Activated CD4-positive, alpha-beta T cell treated with anti-CD3 and anti-CD28 coated beads for 36 hours (primary cell): ENCODE measurements at places on chromosomes 5 and 9.

GRCh38 chr5:176646049-176646706 is 1.1 kb upstream of the TSPAN17 start:
- DNase-seq: no peak

DNA sequence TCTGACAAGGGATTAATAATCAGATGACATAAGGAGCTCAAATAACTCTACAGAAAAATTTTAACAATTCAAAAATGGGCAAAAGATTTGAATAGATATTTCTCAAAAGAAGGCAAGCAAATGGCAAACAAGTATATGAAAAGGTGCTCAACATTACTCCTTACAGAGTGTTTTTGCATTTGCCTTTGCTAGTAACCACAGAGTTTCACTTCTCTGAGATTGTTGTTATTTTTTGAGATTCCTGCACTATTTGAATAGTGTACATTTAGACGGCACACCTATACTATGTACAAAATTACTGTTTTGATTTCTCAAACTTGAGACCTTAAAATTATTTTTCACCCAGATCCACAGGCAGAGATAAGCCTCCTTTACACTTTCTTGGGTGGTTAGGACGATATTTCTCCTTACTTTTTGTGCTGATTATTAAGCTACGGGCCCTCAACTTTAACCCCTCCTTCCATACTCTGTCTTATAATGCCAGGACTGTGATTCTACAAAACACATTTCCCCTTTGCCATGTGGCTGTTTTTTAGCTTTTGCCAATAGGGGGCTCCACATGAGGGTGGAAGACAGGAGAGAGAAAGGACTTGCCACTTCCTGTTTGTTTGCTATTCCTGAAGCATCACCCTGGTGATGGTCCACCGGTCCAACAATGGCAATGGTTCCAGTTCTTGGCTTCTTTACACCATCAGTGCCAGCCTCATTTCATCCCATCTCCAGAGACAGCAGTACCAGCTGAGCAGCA is 65.0 kb upstream of the DAP start:
- no peak for DNase-seq

GRCh38 chr5:116454417-116454927 is 120.2 kb downstream of the SEMA6A start:
- peak; percentile 13 for DNase-seq

- peak; percentile 82 for DNase-seq
Measured at GRCh38 chr9:99820685-99821395, 845 bp upstream of the NR4A3 start.

DNA sequence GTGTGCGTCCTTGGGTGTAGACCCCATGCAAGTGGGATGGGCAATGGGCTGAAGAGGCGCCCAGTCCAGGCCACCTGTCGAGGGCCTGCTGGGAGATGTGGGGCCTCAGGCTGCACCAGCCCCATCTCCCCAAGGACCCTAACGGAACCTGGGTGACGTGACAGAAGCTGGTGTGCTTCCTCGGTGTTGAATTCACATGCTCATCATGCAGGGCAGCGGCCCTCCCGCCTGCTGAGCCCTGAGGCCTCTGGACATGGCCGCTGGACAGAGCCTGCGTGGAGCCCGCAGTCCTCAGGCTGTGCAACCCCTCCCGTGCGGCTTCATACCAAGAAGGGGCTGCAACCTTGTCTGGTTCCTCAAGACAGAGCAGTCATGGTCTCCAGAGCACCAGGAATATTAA is 26.8 kb downstream of the TERT start:
- DNase-seq: no peak

DNA sequence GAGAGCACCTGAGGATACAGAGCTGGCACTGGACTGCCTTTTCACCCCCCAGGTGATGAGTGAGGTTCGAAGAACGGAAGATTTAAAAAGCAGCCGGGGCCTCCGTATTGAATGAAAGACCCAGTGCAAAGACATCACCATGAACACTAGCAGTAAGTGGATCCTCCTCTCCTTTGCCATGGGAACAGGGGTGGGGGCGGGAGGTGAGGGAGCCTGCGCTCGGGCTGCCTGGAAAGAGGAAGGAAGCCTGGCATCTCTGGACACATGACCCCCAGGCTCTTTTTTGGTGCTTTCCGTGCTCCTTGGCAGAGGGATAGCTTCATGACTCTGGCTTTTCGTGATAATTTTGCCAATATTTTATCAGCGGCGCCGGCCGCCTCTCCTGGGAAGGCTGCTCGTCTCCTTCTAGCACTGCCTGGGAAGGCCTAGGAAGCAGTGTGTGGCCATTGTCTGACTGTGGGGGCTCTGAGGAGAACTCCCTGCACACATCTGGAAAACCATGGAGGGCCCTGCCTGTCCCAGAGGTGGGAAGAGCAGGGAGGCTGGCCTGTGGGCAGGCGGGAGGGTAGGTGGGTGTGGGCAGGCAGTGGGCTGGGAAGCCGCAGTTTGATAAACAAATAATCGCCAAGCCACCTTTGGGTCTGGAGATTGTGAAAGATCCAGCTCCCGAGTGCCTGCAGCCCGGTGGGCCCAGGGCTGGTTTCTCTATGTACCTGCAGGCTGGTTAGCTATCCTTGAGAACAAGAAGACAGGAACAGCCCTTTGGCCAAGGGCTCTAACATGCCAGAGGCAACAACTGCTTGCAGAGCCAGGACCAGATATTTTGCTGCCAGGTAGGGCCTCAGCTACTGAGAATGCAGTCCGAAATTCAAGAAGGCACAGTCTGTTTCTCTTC is 911 bp downstream of the ABLIM3 start:
- DNase-seq: no peak

GRCh38 chr9:16899606-16900005 is 29.1 kb upstream of the BNC2 start:
- no peak for DNase-seq

DNA sequence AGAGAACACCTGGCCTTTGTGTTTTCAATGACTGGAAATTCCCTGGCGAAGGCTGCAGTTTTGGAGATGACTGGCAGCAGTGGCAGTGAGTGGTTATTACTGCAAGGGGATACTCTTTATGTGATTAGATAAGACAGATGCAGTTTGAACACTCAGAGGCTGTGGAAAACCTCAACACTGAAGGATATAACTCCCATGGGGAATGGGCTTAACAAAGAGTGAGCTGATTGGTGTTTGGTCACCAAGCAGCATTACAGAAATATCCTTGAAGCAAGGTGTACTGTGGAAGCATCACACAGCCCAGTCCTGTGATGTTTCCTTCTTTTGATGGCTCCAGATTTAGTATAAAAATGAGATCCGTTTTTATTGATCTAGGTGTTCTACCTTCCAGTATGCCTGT is 490.7 kb upstream of the PTPRD start:
- DNase-seq: no peak

DNA sequence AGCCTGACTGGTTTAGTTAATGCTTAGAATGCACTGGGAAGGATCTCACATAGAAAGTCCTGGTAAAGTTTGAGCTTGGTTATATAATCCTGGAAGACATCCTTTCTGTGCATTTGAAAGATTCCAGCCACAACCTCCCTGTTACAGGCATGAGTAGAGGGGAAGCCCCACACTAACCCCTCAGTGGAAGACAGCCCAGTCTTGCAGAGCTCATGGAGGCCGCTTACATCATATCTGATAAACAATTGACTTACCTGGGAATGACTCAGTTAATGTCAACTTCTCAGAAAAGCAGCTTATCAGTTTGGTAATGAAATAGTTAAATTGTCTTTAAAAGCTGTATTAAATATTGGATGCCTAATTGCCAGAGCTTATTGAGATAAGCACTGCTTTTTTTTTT is 28.1 kb upstream of the PDE8B start:
- DNase-seq: no peak

DNA sequence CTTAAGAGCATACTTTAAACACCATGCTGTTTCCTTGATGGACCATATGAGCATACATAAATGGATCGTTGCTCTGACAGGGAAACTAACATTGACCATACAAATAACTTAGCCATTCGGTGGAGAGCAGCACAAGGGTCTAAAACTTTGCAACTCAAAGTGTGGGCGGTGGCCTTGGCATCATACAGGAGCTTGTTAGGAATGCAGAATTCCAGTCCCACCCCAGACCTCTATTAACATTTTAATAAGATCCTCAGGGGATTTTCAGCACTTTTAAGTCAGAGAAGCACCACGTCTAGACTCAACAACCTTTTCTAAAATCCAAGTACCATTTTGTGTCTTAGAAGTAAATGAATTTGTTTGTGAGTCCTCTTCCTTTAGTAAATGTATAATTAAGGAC is 260.9 kb downstream of the EBF1 start:
- no peak for DNase-seq

DNA sequence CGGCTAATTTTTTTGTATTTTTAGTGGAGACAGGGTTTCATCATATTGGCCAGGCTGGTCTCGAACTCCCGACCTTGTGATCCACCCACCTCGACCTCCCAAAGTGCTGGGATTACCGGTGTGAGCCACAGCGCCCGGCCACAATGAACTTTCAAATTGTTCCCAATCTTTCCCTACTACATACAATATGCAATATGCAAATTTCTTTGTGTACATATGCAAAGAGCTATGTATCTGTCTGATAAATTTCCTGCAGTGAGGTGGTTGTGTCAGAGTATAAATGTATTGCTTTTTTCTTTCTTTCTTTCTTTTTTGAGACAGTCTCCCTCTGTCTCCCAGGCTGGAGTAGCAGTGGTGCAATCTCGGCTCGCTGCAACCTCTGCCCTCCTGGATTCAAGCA is 48.8 kb upstream of the PLPP1 start:
- DNase-seq: no peak

DNA sequence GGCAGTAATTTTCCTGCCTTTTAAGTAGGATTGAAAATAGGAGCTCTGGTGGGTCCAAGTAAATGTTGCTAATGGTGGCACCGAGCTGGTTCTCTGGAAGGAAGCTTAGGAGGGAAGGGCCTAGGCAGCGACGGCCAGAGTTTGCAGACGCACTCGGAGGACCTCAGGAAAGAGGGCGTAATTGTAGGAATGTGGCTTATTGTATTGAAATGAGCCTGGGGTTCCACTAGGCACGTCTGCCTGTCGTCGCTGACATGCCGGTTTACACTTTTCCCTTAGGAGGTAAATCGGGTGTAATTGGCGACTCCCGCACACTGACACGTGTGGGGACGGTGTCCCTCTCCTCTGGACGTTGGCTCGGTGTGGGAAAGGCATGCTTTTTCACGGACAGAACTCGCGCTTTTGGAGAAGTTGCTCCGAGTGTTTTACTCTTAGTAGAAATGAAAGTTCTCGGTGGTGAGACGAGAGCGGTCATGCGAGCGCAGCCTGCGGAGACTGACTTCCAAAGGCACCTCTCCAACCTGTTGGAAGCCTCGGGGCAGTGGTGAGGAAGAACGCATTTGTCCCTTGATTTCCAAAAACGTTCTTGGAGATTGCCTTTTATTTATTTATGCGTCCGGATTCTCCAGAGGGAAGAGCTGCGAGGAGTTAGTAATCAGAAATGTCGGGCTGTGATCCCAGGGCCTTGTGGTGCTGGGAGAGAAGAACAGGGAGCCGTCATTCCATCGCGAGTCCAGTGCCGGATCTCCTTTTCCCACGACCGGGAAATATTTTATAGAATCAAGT is 1.3 kb downstream of the NR4A3 start:
- DNase-seq: peak; percentile 43

DNA sequence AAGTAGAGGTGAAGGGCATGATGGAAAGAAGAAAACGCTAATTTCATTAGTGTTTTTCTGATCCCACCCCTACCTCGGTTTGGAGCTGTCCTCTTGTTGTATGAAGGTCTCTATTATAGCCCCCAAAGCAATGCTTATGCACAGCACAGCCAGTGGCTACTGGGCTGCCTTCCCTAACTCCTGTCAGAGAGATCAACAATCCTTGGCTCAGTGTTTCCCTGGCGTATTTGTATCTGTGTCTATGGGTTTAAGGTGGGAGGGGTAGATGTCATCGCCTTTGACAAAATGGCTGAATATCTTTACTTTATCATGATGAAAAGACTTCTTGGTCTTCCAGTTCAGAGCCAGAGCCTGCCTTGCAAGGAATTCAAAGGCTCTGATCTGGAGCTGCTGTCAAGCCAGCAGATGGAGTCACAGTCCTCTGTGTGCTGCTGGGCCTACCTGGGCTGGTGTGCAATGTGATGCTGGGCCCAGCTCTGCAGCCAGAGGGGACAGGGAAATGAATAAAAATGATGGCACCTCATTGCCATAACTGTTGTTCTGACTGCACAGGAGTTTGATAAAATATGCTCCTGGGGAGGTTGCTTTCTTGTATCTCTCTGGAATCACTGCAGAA is 20.1 kb upstream of the HSPA9 start:
- DNase-seq: no peak

DNA sequence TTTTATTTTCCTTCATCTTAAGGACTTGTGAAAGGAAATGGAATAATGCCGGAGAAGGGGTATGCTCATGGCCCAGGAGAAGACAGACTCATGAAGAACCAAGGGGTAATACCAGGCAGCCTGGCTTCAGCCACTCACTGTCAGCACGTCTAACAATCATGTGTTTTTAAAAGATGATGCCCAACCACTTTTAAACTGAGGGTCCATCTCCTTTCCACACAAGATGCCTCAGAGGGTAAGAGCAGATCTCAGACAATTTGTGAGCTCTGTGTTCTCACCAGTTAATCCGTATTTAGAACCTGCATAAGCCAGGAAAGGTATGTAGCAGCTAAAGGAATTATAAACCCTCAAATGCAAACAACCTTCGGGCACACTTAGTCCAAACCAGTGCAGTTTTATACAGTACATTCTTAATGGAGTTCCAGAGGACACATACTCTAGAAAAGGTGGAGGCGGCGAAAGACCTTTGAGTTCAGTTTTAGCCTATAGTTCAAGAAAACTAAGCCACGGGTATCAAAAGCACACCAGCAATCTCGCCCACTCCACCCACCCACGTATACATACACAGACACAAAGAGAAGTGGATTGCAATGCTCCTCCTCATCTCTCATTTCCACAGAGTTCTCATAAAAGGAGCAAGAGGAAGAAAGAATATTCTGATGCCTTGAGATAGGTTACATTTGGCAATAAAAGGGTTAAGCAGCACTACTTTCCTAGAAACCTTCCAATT is 2.6 kb downstream of the DIAPH1 start:
- no peak for DNase-seq

GRCh38 chr5:58933891-58934628 is 351.2 kb downstream of the RAB3C start:
- DNase-seq: peak; percentile 60

DNA sequence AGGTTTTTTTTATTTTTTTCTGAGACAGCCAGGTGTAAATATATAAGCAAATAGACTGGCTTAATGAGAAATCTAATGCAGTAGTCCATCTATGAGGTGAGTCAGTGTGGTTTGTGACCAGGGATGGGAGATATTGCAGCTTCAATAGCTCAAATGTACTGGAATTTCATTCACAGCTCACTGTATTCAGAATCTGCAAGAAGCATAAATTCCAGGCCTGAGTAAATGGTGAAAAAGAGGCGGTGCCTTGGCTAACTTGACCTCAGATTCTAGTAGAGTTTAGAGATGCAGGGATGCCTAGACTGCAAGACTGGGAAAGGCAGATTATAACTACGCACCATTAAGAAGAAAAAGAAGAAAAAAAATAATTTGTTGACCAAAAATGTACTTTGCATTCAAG is 151.9 kb upstream of the SMC2 start:
- DNase-seq: no peak

DNA sequence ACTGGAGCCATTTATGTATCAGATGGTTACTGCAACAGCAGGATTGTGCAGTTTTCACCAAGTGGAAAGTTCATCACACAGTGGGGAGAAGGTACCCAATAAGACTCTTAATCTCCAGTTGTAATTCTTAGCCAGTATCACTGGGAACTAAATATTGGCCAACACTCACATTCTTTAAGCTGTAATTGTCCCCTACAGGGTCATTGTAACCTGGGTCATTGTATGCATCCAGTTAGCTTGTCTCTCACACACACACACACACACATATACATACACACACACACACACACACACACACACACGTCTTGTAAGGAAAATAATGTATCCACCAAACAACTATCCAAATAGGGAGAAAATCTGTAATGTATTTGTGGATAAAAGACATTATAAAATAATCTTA is 113.0 kb downstream of the GIN1 start:
- DNase-seq: no peak

- DNase-seq: no peak
Measured at GRCh38 chr5:148107608-148108007, 43.8 kb downstream of the SPINK5 start.
